Nephron progenitor cell (in vitro differentiated cells): ENCODE measurements at places on chromosomes 13 and 19.
A peak's percentile ranks its signal among the peaks of the same experiment; 100 is the strongest.

GRCh38 chr19:52234406-52234805 lies 35.0 kb upstream of the ZNF766 start:
- no peak for DNase-seq

DNA sequence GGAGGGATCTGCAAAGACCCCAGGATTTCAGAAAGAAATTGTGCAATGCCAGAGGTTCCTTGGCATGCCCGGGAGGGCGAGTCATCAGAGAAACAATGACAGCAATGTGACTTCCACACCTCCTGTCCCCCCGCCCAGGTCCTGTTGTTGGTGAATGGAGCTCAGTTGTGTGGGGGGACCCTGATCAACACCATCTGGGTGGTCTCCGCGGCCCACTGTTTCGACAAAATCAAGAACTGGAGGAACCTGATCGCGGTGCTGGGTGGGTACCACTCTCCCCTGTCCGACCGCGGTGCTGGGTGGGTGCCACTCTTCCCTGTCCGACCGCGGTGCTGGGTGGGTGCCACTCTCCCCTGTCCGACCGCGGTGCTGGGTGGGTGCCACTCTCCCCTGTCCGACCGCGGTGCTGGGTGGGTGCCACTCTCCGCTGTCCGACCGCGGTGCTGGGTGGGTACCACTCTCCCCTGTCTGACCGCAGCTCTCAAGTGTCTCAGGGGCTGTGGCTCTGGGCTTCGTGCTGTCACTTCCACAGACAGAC lies 5.2 kb upstream of the F10 start:
- DNase-seq, result peak; percentile 1

GRCh38 chr19:38718747-38719543 lies 25.3 kb downstream of the CAPN12 start:
- no peak for DNase-seq

DNA sequence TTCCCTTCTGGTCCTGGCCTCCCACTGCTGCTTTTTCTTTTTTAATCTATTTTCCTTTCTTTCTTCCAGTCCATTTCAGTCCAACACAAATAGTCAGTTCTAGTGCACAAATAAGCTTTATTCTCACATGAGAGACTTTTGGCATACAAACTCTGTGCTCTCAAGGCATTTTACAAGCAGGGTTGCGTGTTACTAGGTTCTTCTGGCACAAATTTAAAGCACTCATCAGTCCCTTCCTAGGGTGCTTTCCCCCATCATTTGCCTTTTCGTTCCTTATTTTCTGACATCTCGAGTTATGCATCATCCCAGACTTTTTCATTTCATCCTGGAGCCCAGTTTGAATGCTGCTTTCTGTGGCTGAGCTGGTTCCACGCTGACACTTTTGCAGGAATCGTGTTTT lies 29.8 kb upstream of the IL17D start:
- no peak for DNase-seq

- no peak for DNase-seq
Observed at GRCh38 chr19:55096061-55096701, 20.5 kb downstream of the EPS8L1 start.

- peak; percentile 95 for DNase-seq
Observed at GRCh38 chr19:46296722-46297461, at the start of gene HIF3A. HIF3A (plus strand) TSS chr19:46297042; CDS start chr19:46297077, 35 bp downstream.

DNA sequence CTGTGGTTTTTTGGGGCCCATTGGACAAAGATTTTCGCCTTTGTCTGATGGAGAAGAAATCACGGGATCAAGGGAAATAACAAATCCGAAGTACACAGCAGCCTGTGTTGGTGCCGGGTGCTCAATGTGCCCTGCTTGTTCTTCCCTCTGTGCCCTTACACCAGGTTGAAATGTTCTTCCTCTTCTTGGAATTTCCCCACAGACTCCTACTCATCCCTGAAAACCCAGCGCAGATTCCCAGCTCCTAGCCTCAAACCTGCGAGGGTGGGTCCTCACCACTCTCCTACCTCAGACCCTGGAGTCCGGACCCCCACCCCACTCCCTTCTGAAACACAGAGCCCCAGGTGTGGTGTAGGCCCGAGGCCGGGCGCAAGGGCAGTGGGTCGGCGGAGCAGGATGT lies 4.9 kb upstream of the ACP4 start:
- no peak for DNase-seq

DNA sequence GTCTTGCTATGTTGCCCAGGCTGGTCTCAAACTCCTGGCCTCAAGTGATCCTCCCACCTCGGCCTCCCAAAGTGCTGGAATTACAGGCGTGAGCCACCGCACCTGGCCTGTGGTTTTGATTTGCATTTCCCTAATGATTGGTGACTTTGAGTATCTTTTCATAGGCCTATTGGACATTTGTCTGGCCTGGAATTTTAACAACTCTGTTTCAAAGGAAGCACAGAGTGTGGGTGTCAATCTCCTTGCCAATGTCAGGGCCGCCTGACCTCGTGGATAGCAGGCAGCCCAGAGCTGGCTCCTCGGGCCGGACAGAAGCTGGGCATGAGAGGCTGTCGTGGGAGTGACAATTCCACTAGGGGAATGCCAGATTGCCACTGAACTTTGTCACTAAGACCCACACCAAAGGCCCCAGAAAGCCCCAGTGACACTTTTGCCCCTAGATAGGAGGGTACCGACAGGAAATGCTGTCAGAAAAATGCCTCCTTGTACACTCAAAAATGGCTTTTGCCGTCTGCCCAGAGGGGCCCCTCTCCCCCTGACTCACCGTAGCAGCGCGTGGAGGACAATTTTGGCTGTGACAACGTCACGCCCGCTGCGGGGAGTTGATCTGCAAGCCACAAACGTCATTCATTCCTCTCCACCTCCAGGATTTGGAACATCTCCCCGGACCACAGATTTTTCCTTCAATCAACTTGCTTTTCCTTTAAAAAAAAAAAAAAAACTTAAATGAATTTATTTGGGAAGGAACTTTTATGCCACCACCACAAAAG lies 11.7 kb upstream of the ADGRE5 start:
- no peak for DNase-seq

- DNase-seq, result no peak
Observed at GRCh38 chr19:12497032-12497431, 12.4 kb upstream of the ZNF709 start.

DNA sequence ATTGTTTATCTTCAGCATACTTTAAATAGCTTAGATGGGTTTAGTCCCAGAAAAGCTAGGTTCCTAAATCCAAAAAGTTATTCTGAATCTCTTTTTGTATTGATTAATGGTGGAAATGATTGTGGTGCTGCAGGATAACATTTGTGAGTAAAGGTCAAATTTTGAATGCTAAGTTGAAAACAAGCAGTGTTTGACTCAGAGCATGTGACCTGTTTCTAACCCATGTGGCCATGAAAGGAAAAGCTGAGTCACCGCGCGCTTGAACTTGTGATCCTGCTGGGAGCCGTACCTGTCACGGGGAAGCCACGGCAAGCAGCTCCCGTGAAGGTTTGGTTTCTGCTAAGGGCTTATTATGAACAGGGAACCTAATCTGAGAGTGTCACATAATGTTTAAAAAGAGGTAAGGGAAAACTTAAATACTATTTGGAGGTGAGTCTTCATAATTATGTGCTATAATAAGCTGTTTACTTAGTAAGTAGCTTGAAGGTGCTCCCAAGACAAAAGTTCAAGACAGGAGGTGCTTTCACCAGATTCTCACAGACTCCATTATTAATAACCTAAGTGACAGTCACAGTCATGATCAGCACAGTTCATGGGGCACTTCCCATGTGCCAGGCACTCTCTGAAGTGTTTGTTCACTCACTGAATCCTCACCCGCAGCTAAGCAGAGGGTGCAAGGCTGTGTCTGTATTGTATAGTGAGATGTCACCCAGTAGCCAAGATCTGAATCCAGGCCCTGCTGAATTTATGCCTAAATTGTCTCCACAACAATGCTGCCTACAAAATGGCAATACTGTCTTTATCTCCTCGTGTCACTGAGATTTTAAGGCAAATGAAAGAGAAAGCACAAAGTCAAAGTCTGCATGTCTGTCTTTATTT lies 286.5 kb downstream of the MYO16 start:
- peak; percentile 18 for DNase-seq

- no peak for DNase-seq
Observed at GRCh38 chr13:21045100-21045499, 16.3 kb downstream of the LATS2 start.

GRCh38 chr13:45779901-45780300 lies 71.7 kb downstream of the SIAH3 start:
- DNase-seq, result no peak

GRCh38 chr13:45055902-45056648 lies 64.2 kb upstream of the GTF2F2 start:
- no peak for DNase-seq

- no peak for DNase-seq
Observed at GRCh38 chr19:663682-664117, 686 bp upstream of the RNF126 start.

- DNase-seq, result no peak
Observed at GRCh38 chr13:44128552-44129001, 245.0 kb upstream of the SERP2 start.

DNA sequence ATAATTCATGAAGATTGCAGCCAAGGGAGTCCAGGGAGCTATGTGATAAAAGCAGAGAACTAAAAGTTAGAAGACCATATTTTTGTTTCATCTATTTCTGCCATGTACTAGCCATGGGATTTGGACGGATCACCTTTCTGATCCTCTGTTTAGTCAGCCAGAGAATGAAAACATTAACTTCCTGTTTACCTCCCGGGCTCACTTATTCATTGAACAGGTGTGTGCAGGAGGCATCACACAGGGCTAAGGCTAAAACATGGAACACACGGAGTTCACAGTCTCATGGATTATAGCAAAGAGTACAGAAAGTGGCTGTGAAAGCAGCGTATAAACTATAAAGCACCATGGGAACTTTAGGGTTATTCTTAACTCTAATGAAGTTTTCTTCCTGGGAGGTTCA lies 96.8 kb downstream of the GPR12 start:
- DNase-seq, result no peak

DNA sequence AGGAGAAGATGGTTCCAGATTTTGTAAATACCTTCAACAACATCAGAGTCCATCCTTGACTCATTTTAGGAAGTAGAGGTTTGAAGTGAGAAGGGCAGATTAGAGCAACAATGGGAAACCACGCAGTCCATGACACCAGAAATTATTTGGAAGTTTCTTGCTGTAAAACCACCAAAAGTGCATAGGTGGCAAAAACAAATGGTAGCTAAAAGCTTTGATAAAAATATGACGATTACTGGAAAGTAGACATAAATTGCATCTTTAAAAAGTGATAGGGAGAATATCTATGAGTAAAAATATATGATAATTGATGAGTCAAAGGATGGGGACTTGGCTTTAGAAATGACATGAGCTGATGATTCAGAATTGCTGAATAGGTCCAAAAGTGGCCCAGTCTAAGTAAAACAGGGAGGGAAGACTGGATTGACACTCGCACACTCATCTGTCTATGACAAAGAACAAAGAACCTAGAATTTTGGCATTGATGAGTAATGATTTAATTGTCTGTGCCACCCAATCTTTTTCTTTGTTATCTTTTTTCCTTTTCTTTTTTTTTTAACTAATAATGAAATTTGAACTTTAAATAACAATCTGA lies 472.2 kb downstream of the MYO16 start:
- DNase-seq, result no peak

DNA sequence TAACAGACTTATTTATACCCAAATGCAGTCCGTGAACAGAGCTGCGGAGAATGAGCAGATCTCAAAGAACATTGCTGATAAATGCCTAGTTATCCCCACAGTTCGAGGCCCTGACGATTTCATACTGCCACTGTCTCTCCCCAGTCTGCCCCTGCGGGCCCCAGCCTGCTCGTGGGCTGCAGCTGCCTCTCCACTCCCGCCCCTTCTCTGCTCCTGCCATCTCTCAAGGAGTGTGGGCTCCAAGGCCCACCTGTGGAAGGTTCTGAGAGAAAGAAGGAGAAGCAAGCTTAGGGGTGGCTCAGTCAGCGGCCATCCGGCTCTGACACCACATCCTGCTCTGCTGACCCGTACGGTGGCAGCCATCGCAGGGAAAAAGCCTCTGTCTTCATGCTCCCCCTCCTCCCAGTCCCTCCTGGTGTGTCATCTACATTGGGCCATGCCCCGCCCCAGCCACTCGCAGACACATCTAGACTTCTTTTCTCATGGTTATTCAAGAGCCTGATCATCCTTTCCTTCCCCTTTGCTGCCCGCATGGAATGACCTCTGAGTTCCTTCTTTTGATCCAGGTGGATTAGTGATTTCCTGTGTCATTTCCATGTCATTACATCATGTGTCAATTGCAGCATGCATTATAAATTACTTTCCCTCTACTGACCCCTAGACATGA lies 52.0 kb downstream of the EPS15L1 start:
- DNase-seq, result no peak
